ENCODE measurements at places on chromosomes 6 and 20.

DNA sequence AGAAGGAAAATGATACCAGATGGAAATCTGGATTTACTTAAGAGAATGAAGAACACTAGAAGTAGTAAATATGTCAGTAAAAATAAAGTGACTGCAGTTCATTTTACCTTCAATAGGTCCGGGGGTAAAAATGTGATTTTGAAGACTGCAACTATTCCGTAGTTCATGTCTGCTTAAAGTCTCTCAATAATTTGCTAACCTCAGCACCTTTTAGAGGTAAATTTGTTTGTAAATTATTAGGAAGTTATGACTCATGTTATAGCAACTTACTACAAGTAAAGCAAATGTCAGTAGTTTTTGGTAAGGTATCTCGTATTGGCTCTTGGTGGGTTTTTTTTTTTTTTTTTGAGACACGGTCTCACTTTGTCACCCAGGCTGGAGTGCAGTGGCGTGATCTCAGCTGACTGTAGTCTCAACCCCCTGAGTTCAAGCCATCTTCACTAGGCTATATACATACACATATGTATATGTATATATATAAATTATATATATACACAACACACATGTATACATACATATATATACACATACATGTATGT is 32.1 kb downstream of the BICRAL start:
- no peak for DNase-seq

DNA sequence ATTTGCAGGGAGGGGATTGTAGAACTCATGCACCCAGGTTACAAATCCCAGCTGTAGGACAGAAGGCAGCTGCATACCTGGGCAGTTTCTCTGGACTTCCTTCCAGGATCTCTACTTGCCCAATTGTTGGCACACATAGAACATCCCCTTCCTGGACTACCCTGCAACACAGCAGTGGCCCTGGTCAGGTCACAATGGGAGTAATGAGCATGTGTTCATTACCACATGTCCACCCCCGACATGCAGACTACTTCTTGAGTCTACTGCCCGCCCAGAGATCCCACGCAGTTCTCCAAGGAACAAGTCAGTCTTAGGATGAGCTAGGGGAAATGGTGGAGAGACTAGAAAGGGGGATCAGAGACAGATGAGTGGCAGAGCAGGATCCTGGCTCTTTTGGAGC is 5.1 kb downstream of the PEX6 start:
- no peak for DNase-seq

DNA sequence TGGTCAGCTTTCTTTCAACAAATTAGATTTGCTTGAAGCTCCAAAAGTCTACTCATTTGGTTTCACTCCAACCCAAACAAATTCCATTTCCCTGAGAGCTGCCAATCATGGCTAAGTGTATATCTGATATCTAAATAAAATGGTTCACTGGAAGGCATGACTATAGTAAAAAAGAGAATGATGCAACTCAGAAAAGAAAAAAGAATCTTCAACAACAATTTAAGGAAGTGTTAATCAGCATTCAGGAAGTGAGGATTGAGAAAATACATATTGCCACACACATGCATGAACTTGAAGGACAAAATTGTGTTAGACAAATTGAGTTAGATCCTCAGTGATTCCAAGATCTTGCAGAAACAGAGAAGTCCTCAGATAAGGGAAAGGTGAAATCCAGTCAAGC is 972.9 kb upstream of the FLRT3 start:
- DNase-seq: no peak

DNA sequence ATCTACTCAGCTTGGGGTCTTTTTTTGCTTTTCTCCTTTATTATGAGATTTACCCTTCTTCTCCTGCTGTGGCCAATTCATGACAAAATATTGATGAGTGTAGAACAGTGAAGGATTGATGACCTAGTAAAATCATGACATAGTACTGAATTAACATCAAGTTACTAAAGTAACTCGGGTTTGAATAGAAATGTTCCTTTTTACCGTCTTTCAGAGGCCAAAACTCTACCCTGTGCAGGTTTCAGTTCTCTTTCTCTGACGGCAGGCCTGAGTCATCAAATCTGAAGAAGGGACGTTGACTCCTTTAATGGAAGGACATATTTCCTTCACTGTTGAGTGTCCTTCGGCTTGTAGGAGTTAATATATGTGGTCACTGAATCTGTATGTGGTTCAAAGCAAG is 80.7 kb downstream of the RREB1 start:
- DNase-seq: no peak

GRCh38 chr20:51379601-51380341 is 162.7 kb downstream of the NFATC2 start:
- no peak for DNase-seq

DNA sequence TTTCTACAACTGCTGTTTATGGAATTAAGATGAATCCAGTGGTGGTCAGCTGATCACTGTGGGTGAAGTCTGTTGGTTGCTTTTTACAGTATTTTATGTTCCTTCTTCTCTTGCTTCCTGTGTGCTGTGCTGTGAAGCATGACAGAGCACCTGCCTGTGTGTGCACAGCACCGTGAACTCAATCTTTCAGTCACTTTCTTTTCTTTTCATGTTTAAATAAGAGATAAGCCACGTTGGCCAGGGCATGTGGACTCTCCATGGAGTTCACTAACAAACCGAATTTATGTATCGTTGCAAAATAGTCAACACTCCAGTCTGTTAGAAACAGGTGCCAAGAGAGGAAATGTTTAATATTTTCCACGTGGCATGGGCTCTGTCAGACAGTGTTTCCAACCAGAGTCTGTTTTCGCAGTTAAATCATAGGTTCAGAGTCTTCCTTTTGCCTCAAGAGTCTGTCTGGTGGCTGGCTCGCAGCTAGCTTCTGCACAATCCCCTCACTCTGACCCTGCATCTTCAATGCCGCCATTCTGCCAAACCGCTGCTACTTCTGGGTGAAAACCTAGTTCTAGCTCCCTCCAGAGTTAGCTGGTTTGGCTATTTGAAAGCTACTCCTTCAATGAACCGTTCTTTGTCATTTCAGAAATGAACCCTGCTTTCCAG is 73.2 kb downstream of the QRSL1 start:
- no peak for DNase-seq

DNA sequence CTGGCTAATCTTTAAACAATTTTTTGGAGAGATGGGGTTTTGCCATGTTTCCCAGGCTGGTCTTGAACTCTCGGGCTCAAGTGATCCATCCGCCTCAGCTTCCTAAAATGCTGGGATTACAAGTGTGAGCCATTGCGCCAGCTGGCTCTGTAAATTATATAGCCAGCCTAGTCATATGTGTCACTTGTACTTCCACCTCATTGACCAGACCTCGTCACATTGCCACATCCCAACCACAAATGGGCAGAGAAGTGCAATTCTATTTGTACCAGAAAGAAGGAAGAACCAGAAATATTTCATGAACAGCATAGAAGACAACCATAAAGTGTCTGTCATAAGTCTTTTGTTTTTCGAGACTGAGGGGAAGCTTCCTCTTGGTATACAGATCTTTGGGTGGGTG is 304.9 kb upstream of the RNF24 start:
- no peak for DNase-seq
